NCI-H1092 treated with DMSO at 0.1 percent for 48 hours (cell line): ENCODE measurements at places on chromosomes 16 and 17.
A peak's percentile ranks its signal among the peaks of the same experiment; 100 is the strongest.

DNA sequence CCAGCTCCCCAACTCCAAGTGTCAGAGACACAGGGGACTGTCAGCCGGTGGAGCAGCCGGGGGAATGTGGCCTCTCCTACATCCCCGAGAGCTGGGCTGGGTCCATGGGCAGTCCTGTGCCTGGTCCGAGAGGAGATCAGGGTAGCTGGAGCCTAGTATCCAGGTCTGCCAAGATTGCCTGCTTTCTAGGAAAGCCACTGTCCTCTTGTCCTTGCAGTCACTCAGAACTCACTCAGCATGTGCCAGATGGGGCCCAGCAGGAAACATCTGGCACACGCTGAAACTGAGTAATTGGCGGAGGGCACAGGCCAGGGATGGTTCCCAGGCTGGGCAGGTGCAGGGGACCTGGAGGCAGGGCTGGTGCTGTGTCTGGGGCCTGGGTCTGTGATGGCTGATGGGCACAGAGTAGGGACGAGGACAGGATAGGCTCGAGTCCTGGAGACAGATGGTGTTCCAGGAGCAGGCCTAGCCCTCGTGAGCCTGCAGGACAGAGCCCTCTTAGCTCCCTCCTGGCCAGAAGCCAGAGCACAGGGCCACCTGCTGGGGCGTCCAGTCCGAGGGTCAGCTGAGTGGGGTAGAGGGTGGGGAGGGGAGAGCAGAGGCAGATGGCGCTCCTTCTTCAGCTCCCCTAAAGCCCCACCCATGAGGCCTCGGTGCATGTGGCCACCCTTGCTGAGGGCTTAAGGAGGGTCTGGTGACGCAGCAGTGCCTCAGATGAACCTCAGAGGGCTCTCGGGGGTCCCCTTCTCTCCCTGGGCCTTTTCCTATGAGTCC is 31.1 kb downstream of the ADCY7 start:
- DNase-seq = peak; percentile 41

DNA sequence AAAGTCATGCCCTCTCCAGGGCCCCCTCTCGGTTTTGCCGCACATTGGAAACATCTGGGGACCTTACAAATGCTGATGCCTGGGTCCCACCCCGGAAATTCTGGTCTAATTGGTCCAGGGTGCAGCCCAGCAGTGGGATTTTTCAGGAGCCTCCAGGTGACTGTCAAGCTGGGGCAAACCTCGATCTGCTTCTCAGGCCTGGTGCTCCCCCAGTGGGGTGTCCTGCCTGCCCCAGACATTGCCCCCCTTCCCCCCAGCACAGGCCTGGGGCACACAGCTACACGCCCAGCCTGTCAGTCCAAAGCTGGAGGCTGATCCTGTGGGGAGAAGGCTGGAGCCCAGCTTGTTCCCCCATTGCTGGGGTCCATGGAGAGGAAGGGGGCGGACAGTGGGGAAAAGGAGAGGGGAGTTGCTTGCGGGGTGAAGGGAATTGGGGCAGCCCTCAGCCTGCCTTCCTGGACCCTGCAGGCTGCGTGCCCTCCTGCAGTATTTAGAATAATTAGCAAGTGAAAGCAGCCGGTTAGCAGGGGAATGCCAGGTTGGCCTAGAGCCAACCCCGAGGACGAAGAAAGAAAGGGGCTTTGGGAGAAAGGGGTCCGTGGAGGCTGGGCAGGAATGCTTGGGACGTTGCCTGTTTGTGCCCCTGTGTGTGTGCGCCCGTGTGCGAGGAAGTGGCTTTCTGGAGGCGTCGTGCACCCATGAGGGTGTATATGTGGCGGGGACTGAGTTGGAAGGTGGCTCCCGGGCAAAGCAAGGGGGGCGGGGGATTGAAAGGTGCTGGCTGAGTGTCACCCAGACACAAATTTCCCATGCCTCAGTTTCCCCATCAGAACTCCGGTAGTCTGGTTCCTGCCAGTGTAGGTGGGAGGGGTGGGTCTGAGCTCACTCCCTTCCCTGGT is 5.9 kb downstream of the FOXJ1 start:
- no peak for DNase-seq

DNA sequence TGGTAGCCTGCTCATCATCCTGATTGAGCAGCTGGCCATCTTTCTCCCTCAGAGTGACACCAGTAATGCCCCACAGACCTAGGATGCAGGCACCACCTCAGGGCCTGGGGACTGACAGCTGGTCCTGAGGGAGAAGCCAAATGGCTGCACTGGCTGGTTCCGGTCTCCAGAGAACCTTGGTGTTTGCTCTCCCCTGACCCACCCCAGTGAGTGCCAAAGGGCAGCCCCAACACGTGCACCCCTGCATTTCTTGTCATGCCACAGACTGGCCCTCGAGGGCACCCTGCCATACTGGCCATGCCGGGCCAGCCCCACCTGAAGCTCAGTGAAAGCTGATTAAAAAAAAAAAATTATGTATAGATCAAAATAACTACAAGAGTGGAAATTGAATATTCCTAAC is 100.5 kb downstream of the WNT3 start:
- DNase-seq = no peak

DNA sequence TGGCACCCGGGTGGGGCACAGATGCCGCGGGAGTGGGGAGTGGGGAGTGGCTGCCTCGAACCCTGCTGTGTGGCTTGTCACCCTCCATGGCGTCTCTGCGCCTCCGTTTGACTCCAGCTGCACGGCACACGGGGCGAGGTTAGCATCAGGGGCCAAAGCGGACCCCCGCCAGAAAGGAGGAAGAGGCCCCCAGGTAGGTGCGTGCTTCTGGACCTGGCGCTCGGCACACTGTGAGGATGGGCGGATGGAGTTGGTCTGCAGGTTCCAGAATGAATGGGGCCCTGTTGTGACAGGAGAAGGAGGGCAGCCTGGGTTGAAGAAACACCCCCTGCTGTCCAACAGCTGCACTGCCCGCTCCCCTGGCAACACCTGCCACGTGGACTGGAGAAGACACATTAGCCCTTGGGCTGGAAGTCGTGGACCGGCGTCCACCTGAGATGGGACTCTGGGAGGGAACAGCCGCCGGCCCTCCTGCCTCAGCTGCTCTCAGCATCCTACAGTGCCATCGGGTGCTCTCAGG is 9.4 kb upstream of the FASN start:
- DNase-seq = peak; percentile 8

- peak; percentile 85 for DNase-seq
Observed at GRCh38 chr16:4411684-4412083, 4.7 kb downstream of the CORO7 start.

DNA sequence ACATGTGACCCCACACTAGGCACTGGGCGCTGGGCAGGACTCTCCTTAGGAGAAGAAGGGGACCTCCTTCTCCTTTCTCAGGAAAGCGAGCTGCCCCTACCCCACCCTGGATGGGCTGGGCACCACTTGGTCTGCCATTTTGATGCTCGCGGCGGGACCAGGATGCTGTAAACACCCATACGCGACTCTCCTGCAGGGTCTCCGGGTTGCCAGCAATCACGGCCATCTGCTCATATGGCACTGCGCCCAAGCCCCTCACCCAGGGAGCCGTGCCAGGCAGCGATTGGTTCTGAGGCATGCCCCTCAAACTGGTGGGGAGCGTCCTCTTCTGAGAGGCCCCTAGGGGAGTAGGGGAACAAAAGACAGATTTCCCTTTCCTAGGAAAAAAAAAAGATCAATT is 99.0 kb downstream of the C16orf78 start:
- peak; percentile 79 for DNase-seq

GRCh38 chr16:35732046-35732810 is 2272.8 kb downstream of the TP53TG3F start:
- DNase-seq = no peak

GRCh38 chr16:16064874-16065384 is 115.5 kb downstream of the ABCC1 start:
- no peak for DNase-seq

- DNase-seq = no peak
Observed at GRCh38 chr17:17487998-17488397, 8.2 kb downstream of the RASD1 start.

GRCh38 chr16:66360624-66361324 is 5.7 kb upstream of the CDH5 start:
- DNase-seq = no peak
